ENCODE measurements at places on chromosomes 1 and 21. TPM values are rescaled to one million over a fixed set of nuclear protein-coding genes. Genes with fewer than 3 reads are reported as not detected.

The SIPA1L2 gene
- 20.2 TPM for total RNA-seq

The KLF17 gene
- total RNA-seq = not detected

The CYP2J2 gene
- 1.0 TPM for total RNA-seq

The ATP1A4 gene
- total RNA-seq = 0.19 TPM

The MEGF6 gene
- 10.9 TPM for total RNA-seq

The GPR25 gene
- 0.19 TPM for total RNA-seq

The FMO1 gene
- total RNA-seq = 16.5 TPM

The CRYBG2 gene
- total RNA-seq = 2.2 TPM

The ACKR1 gene
- total RNA-seq = 142 TPM

The KNCN gene
- not detected for total RNA-seq

The XPR1 gene
- total RNA-seq = 33.5 TPM

The C1orf56 gene
- total RNA-seq = 6.2 TPM

The CD247 gene
- total RNA-seq = 7.7 TPM

The CACNA1S gene
- not detected for total RNA-seq

The PPM1J gene
- 2.0 TPM for total RNA-seq

The GPA33 gene
- total RNA-seq = 0.28 TPM

The HDAC1 gene
- 89.7 TPM for total RNA-seq

The ZNF691 gene
- 11.7 TPM for total RNA-seq

The FAM89A gene
- total RNA-seq = 14.9 TPM
